ENCODE measurements at places on chromosomes 1 and 21.

- no peak for DNase-seq
These were observed 193.1 kb upstream of the DAB1 start for GRCh38 chr1:57616921-57617320.

- DNase-seq = no peak
These were observed 9.5 kb upstream of the CLIC4 start for GRCh38 chr1:24735509-24736375.

GRCh38 chr1:180233191-180234011, 3.3 kb downstream of the LHX4 start:
- no peak for DNase-seq

DNA sequence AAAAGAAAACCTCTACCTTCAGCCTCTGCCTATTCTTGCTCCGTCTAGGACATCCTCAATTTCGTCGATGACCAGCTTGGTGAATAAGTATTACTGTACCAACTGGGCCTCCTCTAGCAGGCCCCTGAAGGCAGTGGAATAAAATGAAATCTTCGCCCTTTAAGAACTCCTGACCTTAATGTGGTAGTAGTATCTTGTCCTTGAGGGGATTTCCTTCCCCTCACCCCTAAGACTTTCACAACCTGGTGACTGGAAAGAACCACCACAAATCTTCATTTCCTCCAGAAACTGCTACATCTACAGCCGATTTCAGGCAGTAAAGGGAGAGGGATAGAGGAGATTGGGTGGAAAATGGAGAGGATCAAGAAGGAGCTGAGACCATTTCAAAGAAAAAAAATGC, 1.6 kb upstream of the HAX1 start:
- DNase-seq = no peak

- no peak for DNase-seq
These were observed 50.9 kb upstream of the KCNJ15 start for GRCh38 chr21:38205940-38206339.

DNA sequence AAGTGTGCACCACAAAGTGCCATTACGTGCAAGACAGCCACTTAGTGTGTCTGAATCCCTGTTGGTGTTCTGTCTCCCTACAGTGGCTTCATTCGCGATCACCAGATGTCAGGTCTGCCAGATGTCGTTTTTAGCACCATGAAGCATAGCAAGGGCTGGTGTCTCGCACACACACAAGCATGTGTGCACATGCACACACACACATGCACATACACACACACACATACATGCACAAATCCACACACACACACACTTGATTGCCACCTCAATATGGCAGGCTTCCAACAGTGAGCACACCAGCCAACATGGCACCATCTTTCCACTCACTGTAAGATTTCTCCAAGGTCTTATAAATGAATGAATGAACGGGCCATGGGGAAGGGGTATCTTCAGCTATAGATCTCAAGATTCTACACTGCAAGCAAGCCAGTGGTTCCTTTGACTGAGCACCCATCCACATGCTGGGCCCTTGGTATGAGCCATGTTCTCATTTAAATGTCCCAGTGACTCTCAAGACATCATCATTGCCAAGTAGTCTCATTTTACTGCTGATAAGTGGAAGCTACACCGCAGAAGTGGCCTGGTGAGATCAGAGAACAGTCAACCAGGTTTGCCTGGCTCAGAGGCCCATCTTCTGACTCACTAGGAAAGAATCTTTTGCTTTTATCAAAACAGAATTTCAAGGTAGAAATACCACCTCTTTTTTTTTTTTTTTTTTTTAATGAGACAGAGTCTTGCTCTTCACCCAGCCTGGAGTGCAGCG, 84.9 kb downstream of the SIM2 start:
- no peak for DNase-seq

DNA sequence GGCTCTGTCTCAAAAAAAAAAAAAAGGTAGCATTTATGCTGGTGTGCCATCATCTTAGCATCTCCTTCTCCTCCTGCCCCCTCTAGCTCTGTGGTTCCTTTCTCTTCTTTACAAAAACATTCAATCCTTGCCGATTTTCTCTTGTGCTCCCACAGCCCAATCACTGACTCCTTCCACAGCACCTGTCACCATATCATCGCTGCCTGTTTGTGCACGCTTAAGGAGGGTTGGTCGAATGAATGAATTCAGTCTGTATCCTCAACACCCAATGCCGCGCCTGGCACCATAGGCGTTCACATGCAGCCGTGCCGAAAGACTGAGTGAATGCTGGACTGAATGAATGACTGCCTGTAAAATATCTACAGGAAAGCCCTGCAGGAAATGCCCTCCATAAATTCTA, 7.9 kb downstream of the RNU5D-1 start:
- DNase-seq = no peak

GRCh38 chr1:155396874-155397476, 76.3 kb downstream of the RUSC1 start:
- DNase-seq = no peak

DNA sequence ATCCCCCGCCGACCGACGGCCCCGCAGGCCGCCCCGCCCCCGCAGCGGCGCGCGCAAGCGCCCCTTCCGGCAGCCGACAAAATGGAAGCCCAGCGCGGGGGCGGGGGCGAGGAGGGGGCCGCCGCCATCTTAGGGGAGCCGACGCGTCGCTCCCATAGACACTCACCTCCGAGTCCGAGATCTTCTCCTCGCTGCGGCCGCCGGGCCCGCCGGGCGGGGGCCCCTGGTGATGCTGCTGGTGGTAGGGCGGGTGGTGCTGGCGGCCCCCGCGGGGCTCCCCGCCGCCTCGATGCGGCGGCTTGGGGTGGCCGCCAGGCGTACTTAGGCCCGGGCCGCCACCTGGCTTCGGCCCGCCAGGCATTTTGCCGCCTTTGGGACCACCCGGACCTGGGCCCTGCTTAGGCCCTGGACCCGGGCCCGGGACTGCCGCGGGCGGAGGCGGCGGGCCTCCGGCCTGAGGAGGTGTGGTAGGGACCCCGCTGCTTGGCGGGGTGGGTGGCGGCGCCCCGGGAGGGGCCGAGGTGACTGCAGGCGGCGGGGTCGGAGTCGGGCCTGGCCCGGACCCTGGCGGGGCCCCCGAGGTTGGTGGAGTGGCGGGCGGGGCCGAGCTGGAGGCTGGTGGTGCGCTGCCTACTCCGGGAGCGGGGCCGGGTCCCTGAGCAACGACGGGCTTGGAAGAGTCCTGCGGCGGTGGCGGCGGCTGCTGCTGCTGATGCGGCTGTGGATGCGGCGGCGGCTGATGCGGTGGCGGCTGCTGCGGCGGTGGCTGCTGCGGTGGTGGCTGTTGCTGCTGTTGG, 691 bp downstream of the SFPQ start:
- DNase-seq = peak; percentile 71

GRCh38 chr21:15763359-15763758, 33.6 kb downstream of the USP25 start:
- no peak for DNase-seq

- no peak for DNase-seq
These were observed 66.1 kb downstream of the TMEM53 start for GRCh38 chr1:44608141-44608540.

GRCh38 chr1:17123196-17124045, 4.2 kb upstream of the PADI2 start:
- DNase-seq = no peak

DNA sequence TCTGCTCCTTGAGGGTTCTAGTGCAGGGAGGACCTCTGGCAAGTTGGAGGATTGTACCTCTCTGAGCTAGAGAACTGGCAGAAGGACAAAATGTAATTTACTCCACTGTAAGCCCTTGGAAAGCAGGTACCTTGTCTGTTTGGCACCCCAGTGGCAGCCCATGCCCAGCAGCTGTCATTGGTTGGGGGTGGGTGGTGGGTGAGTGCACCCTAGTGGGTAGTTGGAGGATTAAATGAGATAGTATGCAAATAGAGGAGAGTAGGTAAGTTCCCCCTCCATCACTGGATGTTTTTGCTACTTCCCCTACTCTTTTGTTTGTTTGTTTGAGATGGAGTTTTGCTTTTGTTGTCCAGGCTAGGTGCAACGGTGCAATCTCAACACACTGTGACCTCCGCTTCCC, 69.8 kb downstream of the RYR2 start:
- DNase-seq = no peak

GRCh38 chr1:150793221-150793620, 14.8 kb downstream of the CTSK start:
- no peak for DNase-seq

GRCh38 chr21:25292396-25292795, 314.9 kb downstream of the MRPL39 start:
- no peak for DNase-seq

DNA sequence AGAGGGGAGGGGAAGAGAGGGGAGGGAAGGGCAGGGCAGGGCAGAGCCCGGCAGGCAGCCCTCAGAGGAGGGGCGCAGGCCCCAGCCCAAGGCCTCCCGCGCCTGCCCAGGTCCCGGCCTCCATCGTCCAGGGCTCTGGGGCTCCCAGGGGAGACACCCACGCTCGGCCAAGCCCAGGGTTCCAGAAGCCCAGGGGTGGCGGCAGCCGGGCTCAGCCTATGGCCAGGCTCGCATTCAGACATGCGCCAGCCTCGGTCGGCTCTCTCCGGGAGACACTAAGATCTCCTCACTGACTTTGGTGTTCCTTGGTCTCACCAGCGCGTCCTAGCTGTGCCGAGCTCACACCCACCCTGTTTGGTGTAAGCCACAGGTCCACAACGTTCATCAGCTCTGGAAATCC, 7.1 kb upstream of the ANKRD65 start:
- DNase-seq = no peak

DNA sequence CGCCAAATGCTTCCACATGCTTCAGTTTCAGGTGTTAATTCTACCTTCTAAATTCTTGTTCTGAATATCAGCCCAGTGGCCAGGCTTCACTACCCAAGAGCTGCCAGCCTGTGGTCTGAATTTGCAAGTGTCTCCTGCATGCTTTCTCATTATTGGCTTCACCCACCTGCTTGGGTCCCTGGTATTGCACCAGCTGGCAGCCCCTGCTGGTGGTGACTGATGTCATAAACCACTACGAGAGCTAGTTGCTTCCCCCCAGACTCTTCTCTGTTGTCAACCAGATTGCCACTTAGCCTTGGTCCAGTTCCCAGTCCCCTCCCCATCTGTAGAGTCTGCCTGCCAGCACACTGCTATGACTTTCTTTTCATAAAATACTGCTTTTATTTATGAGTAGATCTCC, 197.7 kb upstream of the DUSP10 start:
- no peak for DNase-seq

DNA sequence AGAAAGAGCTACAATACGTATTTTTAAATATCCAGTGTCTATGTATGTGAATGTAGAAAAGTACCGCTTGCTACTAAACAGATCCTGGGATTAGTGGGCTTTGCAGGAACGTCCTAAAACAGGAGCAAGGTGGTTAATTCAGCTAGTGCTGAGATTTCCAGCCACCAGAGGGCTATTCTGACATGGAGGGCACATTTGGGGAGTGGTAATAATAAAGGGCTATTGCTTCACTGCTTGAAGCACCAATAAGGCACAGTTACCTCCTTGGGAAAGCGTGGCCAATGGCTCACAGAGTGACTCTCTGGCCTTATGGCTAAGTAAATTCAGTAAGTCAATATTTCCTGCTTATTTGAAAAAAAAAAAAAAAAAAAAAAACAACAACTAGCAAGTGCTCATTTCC, 152.4 kb downstream of the GABPA start:
- DNase-seq = no peak
